ENCODE measurements at places on chromosomes 5 and 9.

GRCh38 chr5:51495672-51496071 is 112.4 kb downstream of the ISL1 start:
- no peak for DNase-seq

- DNase-seq, result no peak
These were observed 172.2 kb downstream of the ERCC6L2 start for GRCh38 chr9:96047741-96048103.

GRCh38 chr9:101536938-101537337 is 3.3 kb downstream of the RNF20 start:
- DNase-seq, result no peak

DNA sequence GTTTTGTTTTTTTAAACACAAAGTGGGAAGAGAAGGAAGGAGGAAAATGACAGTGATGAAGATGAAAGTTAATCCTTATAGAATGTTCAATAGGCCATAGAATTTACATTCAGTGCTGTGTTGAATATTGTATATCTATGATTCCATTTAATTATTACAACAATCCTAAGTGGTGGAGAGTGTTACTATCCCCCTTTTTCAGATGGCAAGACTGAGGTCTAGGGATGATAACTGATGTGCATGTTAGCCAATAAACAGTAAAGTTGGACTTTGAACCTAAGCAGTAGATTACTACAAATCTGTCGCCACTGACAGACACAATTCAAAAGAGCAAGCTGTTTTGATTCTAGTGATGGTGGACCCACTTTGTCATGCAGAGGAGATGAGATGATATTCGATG is 237.9 kb downstream of the ARHGAP26 start:
- DNase-seq, result no peak

DNA sequence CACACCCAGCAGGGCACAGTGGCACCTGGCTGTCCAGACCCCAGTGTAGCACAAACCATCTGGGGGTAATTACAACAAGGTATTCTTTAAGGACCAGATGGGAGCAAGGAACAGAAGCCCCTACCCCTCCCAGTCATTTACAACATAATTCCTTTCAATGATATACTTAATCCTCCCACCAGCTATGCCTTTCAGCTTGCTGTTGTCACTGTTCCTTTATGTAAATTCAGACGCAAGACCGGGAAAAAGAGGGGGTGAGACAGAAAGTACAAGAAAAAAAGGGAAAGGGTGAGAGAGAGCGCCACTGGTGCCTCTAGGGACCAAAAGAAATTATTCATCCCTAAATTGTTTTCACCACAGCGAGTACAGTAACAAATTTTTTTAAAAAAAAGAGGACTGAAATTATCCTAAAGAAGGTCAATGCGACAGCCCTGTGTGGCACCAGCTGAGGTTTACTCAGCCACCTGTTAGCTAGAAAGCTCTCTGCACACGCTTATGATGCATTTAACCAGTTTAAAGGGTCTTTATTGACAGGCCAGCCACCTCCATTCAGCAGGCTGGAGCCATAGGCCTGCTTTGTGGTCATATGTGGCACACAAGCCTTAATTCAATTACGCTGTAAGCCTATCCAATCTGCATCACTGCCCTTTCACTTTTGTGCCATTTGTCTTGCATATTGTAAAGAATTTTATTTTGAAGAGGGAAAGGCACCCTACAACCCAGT is 210.2 kb upstream of the ISL1 start:
- DNase-seq, result no peak

GRCh38 chr5:158155067-158155466 is 296.1 kb upstream of the CLINT1 start:
- DNase-seq, result no peak

GRCh38 chr9:90024409-90024808 is 419.6 kb downstream of the GADD45G start:
- no peak for DNase-seq

- DNase-seq, result no peak
These were observed 83.3 kb downstream of the SUSD1 start for GRCh38 chr9:112091810-112092209.

DNA sequence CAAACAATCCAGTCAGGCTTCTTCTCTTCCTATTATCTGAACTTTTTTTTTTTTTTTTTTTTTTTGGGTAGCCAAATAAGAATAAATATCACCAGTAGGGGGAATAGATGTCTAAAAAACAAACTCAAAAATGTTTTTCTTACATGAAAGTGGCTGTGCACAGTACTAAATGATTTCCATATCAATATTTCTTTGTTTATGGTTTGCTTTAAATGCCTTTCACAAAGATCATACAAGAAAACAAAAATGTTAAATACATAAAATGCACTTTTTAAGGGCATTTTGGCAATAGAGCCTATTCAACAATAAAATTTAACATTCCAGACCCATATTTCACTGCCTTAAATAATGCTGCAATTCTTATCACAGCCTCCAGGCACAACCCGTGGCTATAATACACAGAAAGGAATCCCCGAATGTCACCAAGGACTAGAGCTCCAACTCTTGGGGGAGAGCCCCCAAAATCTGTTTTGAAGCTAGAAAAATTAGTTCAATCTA is 91.1 kb upstream of the TBCA start:
- no peak for DNase-seq

- DNase-seq, result no peak
These were observed 1.5 kb upstream of the HMGCR start for GRCh38 chr5:75335486-75335885.

- no peak for DNase-seq
These were observed 212.5 kb downstream of the GAS1 start for GRCh38 chr9:86734771-86735170.

- no peak for DNase-seq
These were observed 38.5 kb downstream of the VPS13A start for GRCh38 chr9:77215874-77216273.

- no peak for DNase-seq
These were observed 44.2 kb downstream of the PKD2L2 start for GRCh38 chr5:137933491-137933911.

- no peak for DNase-seq
These were observed 209.4 kb downstream of the DTWD2 start for GRCh38 chr5:118778941-118779340.

DNA sequence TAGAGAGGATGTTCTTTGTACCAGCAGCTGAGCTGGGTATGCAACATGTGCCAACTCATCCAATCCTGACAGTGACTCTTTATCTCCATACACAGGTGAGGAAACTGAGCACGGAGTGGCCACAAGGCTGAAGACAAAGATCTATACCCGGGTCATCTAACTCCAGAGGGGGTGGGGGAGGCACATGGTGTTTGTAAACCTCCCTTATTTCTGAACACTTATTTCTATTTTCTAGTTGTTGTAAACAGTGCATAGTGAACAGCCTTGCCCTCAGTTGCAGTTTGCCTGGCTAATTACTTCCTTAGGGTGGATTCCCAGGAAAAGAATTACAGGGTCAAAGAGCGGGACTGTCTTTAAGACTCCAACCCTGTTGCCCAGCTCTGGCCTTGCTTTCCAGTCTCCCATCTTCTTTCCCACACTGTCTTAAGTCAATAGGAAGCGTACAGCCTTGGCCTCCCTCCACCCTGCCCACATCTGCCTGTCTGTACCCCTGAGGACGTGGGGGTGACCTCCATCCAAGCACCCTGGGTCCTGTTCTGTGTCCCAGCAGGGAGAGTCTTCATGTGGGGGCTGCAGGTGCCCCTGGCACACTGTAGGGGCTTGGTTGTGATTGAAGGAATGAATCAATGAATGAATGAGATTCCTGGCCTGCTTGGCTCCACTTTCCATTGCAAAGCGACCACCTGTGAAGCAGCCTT is 13.2 kb upstream of the FIBCD1 start:
- DNase-seq, result no peak

GRCh38 chr5:110086658-110087388 is 397.1 kb downstream of the MAN2A1 start:
- peak; percentile 21 for DNase-seq

- DNase-seq, result no peak
These were observed 35.6 kb downstream of the TRIO start for GRCh38 chr5:14178671-14179211.

GRCh38 chr9:76880210-76880609 is 25.7 kb downstream of the PRUNE2 start:
- DNase-seq, result no peak

- DNase-seq, result no peak
These were observed 31.7 kb downstream of the CEP72 start for GRCh38 chr5:643811-644271.

DNA sequence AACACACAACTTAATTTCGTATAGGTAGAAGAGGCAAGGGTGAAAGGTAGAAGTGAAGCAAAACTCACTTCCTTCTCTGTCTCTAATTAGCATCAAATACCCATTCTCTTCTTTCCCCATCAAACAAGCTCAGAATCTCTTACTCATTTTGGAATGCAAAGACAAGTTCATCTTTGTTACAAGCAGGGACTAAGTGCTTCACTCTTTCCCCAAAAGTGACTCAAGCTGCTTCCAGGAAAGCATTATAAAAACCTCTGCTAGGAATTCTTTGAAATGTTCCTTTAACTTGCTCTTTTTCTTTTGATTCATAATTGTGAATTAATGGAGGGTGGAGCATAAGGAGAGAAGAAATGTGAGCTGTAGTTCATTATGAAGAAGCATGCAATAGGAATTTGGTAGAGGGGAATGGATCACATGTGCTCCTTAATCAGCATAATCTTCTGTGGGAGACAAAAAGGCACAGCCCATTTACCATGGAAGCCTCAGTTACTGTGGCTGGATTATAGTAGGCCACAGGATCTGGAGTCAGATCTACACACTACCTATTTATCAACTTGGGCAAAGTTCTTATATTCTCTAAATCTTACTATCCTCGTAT is 109.5 kb upstream of the DPYSL3 start:
- DNase-seq, result no peak

GRCh38 chr5:147180751-147181150 is 54.1 kb upstream of the STK32A start:
- DNase-seq, result no peak

GRCh38 chr9:94639061-94639998 is at the start of gene FBP1:
Gene FBP1 (minus strand): TSS chr9:94639518. CDS start chr9:94639310, 208 bp downstream.
- no peak for DNase-seq

DNA sequence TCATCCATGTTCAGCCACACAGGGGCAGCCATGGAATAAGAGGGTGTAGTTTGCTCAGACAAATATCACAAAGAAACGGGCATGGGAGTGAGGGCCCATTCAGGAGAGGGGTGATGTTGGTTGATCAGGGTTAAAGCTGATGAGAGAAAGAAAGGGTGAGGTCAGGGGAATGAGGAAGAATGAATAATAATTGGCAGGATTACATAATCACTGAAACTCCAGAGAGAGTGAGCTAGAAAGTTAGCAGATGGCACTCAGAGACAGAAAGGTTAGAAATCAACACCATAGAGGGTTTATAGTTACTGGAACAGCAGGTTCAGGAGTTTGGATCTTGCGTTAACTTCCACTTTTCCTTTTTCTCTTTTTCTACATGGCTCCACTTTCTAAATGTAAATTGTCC is 113.9 kb downstream of the TAF11L14 start:
- DNase-seq, result no peak

GRCh38 chr5:34675857-34676256 is 19.7 kb downstream of the RAI14 start:
- DNase-seq, result no peak

GRCh38 chr5:158373608-158374395 is 514.9 kb upstream of the CLINT1 start:
- no peak for DNase-seq

DNA sequence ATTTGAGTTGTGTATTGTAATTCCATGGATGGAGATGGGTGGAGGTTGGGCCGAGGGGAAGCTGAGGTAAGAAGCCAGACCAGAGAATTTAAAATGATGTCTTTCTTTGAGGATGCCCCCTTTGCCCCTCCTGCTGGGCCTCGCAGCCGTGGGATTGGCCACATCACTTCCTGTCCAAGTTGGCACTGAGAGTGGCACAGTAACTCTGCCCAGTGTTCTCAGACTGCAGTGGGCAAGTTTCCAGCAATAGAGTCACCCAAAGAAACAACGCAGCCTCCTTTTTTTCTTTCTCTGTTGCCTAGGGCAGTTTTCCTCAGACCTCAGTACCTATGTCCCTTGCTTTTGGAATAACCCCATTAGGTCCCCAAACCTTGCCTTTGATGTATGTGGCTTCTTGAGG is 306.6 kb upstream of the DMRT1 start:
- DNase-seq, result no peak

DNA sequence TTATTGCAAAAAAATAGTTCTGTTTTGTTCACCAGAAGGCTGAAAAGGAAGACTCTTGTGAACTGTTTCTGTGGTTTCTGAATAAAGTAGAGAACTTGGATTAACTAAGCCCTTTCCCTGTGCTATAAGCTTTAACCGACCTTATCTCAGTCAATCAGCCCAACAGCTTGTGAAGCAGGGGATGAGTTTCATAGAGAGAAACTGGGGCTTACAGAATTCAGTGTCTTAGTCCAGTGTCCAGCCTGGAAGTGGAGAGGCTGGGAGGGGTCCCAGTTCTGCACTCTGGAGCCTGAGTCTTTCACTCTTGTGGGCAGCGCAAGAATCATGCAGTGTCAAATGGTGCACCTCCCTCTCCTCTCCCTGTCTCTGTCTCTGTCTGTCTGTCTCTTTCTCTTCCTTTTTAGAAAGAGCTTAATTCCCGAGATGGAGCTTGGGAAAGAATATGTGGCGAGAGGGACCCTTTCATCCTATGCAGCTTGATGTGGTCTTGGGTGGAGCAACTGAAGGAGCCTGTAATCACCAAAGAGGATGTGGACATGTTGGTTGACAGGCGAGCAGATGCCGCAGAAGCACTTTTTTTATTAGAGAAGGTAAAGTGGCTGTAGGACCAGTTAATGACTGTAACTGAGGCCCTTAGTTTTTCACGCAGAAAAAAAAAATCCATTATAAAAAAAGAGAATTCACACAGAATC is 17.0 kb downstream of the PTPDC1 start:
- no peak for DNase-seq

DNA sequence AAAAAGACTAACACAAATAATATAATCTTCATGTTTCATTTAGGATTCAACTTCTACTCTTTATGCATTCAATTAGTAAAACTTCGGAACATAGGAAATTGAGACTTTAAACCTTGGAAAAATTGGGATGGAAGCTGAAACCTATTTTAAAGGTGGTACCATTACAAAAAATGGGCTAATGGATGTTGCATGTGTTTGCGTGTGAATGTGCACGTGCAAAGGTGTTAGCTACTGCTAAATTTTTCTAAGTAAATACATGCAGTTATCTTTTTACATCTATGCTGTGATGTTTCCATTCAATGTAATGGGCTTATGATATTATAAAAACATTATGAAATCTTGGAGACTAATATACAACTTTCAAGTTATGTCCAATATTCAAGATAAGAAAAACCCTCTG is 134.8 kb downstream of the CDH10 start:
- no peak for DNase-seq

GRCh38 chr5:149774906-149775305 is 44.8 kb downstream of the PPARGC1B start:
- no peak for DNase-seq

- DNase-seq, result no peak
These were observed 9.3 kb upstream of the PTPN3 start for GRCh38 chr9:109507421-109507838.

DNA sequence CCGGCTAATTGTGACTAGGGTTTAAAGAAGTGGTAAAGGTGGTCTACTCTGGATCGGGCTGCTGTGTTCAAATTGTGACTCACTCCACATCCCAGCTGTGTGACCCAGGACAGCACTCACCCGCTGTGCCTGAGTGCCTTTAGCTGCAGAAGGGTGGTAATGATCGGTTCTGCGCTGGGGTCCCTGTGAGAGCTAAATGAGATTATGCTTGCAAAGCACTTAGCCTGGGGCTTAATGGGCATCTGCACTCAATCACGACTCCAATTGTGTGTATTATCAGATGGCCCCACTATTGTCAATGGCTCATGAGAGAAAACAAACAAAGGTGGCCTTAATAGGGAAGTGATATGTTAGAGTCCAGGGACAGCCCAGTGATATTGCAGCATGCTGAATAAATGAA is 25.1 kb upstream of the TBC1D2 start:
- DNase-seq, result no peak
